ENCODE measurements at places on chromosomes 7 and 10.

GRCh38 chr7:44068054-44068453 lies 2.7 kb upstream of the PGAM2 start:
- no peak for DNase-seq

- no peak for DNase-seq
Observed at GRCh38 chr7:150972023-150972468, 6.1 kb downstream of the KCNH2 start.

GRCh38 chr10:1229116-1229515 lies 172.9 kb downstream of the WDR37 start:
- no peak for DNase-seq

DNA sequence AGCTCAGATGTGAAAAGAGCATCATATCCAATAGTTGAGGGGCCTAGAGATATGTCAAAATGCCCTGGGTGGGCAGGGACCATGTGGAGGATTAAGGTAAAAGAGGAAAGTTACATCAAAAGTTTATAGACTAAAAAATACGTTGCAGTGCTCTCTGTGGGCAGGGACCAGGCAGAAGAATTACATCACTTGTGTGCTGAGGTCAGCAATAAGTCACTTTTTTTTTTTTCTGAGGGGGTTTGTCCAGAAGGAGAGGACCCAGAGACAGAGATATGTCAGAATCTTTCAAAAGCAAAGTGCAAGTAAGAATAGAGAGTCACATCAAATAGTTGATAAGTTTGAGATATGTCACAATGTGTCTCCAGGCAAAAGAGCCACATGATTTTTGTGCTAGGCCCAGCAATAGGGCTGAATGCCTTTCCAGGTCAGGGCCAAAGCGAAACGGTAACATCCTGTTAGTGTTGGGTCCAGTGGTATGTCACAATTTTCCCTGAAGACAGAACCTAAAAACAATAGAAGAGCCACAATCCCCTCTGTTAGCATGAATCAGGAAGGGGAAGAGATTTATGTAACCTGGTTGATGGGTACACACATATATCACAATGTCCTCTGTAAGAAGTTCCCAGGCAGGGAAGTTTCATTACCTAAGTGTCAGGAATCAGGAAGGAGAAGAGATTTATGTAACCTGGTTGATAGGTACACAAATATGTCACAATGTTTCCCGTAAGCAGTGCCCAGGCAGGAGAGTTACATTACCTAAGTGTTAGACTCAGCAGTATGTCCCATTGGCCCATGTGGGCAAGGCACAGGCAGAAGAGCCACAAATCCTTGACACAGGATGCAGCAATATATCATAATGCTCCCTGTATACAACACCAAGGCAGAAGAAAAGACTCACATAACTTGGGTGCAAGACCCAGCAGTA lies 28.1 kb upstream of the ZNF107 start:
- no peak for DNase-seq

DNA sequence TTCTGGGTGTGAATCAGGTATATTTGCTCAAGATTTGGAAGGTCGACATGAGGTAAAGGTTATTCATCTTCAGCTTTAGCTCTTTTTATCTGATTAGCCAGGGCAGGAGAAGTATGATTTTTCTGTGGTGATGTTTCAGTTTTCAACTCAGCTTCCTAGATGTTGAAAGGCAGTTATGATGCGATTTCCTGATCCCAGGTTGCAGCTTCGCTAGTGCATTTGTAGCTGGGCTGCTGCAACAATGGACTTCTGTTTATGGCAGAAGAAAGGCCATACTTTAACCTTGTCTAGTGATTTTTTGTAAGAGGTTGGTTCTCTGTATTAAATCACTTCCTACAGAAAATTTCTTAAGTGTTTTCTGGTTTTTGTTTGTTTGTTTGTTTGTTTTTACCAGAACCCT lies 619.3 kb downstream of the AUTS2 start:
- DNase-seq: no peak

- DNase-seq: no peak
Observed at GRCh38 chr7:40784176-40784575, 649.4 kb downstream of the SUGCT start.

DNA sequence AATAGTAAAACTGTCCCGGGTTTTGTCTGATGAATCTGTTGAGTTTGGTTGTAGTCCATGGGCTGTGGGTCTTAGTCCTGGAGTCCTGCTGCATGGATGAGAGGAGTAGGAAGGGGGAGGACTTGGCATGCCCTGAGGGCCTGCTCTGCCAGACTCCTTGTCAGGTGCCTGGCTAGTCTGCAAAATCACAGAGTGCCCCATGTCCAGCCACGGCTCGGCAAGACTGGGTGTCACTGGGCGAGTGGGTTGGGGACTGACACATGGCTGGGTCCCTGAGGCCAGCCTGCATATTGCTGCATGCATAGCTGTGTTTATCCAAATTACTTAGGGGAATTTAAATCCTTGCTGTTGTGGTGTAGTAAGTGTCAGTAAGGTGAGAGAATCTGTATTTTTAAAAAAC lies 9.7 kb downstream of the MINDY4 start:
- DNase-seq: no peak

- DNase-seq: peak; percentile 19
Observed at GRCh38 chr7:85030893-85031292, 156.0 kb downstream of the SEMA3D start.

DNA sequence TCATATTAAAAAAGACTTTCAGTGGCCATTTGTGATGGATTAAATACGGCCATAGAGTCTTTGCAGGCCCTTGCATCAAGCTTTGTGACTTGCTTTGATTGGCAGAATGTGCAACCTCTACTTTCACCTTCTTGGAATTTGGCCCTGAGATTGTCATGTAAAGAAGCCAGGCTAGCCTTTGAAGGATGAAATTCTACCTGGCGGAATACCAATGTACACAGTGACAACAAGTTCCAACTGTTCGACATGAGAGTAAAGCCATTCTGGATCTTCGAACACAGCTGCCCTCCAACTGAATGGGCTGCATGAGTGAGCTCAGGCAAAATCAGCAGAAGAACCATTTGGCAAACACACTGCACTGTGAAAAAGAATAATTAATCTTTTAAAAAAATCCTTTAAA lies 321.3 kb downstream of the PHF14 start:
- no peak for DNase-seq

DNA sequence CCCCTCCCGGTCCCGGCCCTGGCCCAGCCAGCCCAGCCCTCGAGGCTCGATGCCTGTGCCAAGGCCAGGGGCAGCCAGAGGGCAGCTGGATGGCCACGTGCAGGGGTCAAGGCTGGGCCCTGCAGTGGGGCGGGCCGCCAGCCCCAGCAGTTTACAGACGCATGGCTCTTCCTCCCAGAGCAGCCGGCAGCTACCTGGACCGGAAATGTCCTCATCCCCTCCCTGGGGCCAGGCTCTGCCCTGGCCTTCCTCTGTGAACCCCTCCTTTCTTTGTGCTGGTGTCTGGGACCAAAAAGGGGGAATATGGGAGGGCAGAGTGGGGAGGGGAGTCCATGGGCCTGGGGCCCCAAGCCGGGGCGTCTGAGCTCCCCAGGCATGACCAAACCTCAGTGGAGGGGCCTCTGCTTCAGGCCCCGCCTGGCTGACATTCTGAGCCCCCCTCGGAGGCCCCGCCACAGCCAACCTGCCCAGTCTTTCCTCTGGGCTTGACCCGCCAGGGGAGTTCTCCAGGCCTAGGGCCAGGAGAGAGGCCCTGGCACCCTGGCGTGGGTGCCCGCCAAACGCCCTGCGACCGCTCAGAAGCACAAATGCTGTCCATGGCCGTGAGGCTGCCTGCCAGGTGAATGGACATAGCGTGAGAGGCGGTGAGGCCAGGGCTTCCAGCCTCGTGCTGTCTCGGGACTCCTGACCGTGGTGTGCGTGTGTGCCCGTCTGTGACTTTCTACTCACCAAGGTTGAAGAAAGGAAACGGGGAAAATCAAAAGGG lies 24.7 kb upstream of the AMZ1 start:
- no peak for DNase-seq

GRCh38 chr7:103915680-103916357 lies 73.6 kb downstream of the RELN start:
- DNase-seq: no peak

DNA sequence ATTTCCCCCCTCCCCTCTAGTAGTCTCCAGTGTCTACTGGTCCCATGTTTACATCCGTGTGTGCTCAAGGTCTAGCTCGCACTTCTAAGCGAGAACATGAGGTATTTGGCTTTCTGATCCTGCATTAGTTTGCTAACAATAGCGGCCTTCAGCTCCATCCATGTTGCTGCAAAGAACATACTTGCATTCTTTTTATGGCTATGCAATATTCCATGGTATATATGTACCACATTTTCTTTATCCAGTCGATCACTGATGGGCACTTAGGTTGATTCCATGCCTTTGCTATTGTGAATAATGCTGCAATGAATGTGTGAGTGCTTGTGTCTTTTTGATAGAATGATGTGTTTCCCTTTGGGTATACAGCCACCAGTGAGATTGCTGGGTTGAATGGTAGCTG lies 160.6 kb downstream of the SFMBT2 start:
- no peak for DNase-seq

GRCh38 chr7:28618383-28618782 lies 206.1 kb downstream of the CREB5 start:
- DNase-seq: no peak

GRCh38 chr7:132603220-132603833 lies 27.1 kb upstream of the PLXNA4 start:
- no peak for DNase-seq

DNA sequence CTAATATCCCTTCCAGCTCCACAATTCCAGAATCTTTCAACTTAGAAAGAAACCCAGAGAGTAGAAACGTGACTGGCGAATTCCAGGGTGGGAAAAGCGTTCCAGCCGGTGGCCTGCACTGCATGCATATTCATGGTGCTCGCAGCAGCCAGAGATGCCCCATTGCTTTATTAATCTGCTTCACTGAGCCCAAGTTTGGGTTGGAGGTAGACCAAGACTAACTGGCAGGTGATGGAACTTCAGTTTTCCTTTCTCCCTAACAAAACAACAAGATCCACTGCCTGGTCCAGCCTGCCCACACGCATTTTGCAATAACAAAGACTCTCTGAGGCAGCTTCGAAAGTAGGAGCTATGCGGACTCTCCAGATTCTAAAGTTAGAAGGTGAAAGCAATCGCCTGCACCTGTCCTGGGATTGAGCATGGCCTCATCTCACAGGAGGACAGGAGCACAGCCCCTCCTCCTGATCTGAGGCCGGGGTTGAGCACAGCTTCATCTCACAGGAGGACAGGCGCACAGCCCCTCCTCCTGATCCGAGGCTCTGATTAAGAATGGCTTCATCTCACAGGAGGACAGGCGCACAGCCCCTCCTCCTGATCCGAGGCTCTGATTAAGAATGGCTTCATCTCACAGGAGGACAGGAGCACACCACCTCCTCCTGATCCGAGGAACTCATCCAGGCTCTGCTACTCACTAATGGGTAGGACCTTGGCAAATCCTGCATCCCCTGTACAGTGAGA lies 127.8 kb upstream of the LANCL2 start:
- DNase-seq: no peak

- no peak for DNase-seq
Observed at GRCh38 chr7:101859411-101860106, 42.1 kb downstream of the CUX1 start.

- peak; percentile 35 for DNase-seq
Observed at GRCh38 chr7:149753375-149754233, 19.8 kb downstream of the ZNF467 start.

- no peak for DNase-seq
Observed at GRCh38 chr7:48959676-48960075, 35.3 kb downstream of the CDC14C start.

- peak; percentile 79 for DNase-seq
Observed at GRCh38 chr7:68783684-68784083, 814.6 kb upstream of the AUTS2 start.

All from RCC 7860 (cell line).